ENCODE measurements at places on chromosomes 3 and 15.

DNA sequence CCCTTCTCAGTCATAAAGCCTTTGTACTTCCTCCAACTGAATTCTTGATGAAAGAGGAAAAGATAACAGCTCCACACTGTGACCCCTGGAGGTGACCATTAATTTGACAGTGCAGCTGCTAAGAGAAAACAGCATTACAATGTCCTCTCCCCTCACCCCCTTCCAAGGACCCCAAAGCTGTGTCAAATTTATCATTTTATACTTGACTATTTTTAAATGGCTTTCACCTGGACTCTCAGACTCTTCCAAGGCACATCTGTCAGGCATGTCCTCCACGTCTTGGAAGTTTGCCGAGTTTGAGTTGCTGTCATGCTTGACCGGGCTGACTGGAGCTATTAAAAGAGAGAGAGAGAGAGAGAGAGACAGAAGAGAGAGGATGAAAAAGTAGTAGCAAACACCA is 236.5 kb downstream of the WDR72 start:
- DNase-seq: no peak

DNA sequence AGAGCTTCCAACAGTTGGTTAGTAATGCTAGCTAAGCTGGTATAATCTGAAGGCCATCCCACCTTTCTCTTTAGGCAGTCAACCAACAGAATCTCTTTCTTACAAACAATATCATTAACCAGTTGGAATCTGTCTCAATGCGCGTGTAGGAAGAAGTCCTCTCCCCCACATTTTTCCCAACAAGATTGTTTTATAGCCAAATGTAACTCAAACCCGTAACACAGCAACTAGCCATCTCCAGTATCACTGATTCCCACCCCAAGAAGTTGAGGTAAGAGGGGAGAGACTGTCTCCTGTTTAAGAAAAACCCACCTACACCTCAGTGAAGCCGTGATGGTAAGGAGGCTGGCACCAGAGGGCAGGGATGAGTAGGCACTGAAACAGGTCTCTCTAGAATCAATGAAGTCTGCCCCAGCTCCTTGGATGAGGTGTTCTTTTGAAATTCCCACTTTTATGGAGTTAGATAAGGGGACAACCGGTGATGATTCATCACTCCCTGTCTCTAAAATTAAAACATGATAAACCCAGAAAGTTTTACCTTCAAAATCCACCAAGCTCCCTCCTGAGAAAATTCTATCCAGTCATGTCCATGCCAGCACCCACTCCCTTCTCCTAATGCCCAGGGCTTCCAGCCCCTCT is 30.9 kb downstream of the CDC25A start:
- DNase-seq: no peak

GRCh38 chr3:55305696-55306485 is 181.2 kb downstream of the WNT5A start:
- no peak for DNase-seq

- DNase-seq: no peak
Observed at GRCh38 chr3:142645236-142645793, 49.1 kb downstream of the PLS1 start.

DNA sequence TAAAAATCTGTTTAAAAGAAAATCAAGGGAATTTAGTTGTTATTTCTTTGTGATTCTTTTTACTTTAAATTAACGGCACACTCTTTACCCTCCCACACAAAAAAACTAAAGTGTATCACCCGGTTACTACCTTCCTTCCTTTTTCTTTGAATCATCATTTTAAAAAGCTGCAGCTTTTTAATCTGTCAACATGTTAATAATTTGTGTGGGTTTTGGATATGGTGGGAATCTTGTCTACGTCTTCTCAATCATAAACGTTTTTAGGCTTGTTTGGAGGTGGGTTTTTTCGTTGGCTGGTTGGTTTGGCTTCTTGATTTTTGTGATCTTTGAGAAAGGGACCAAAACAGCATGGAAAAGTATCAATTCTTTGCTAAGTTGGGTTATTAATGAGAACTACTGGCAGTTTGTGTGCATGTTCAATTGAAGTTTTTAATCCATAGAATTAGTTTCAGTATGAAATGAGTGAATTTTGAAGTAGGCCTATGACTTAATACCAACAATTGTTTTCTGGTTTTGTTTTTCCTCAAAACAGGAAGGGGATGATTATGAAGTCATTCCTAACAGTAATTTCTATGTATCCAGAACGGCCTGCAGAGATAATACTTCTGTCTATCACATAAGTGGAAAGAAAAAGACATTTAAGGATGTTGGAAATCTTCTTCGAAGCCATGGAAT is 4.5 kb downstream of the SMC4 start:
- no peak for DNase-seq

DNA sequence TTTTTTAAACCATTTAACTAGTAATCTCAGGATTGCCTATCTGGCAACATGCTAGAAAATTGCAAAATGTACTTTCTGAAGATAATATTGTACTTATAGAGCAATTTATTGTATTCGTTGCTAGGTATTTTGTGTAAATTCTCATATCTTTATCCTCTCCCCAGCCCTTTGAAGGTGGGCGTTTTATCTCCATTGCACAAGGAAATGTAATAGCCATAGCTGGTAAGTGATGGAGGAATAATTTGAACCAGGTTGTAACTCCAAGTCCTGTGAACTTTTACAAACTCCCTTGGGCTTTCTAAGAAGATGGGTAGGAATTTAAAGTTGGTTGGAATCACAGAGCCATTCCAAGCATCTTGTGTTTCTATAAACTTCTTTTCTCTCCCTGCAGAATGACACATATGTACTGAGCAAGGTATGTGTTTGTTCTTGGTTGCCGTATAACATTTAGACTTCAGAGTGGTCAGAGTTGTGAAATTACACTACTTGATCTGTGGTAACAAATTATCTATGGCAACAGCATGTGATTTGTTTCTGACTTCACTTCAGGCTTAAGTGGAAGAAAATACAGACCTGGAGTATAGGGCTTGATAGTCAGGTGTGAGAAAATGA is 170.9 kb downstream of the AKAP13 start:
- DNase-seq: no peak

GRCh38 chr3:50264383-50264963 is 4.5 kb upstream of the SEMA3B start:
- no peak for DNase-seq

- DNase-seq: no peak
Observed at GRCh38 chr3:122052968-122053367, 2.2 kb upstream of the CD86 start.

DNA sequence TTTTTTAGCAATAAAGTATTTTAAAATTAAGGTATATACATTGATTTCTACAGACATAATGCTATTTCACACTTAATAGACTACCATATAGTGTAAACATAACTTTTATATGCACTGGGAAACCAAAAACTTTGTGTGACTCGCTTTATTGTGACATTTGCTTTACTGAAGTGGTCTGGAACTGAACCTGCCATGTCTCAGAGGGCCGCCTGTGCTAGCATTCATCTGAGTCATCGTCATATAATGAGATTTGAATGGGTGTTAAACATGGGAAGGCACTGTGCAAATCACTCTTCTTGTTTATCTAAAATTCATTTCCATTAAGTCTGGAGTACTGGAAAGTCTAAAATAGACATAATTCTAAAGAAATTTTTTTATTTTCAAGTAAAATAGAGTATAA is 12.9 kb downstream of the EIF2AK4 start:
- DNase-seq: no peak
